ENCODE measurements at places on chromosomes 5 and 9. TPM values are rescaled to one million over a fixed set of nuclear protein-coding genes. Genes with fewer than 3 reads are reported as not detected.

Gene CDO1
- 26.8 TPM for total RNA-seq

GRCh38 chr9:92501671-92502393 is 19.5 kb upstream of the ASPN start:
- peak; percentile 12 for DNase-seq

- no peak for DNase-seq
Observed at GRCh38 chr5:142568283-142568995, 117.5 kb downstream of the FGF1 start.

Gene WWC1
- total RNA-seq = 7.3 TPM

Gene GFPT2
- 7.5 TPM for total RNA-seq

Gene OXCT1
- 32.5 TPM for total RNA-seq

DNA sequence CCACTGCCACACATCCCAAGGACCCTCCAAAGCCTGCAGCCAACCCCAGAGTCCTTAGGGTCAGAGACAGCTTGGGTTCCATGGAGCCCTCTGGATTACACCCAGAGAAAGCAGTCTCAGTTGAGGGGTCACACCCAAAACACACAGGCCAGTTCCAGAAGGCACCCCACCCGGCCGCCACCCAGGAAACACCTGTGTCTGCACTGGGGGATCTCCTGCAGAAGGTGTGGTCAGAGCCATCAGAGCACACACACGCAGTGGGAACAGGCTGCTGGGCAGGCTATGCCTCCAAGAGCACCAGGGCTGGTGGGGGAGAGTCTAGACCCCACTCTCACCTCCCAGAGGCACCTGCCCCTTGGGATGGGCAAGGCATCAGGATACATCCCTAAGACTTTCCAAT is 27.3 kb downstream of the NIPAL4 start:
- no peak for DNase-seq

DNA sequence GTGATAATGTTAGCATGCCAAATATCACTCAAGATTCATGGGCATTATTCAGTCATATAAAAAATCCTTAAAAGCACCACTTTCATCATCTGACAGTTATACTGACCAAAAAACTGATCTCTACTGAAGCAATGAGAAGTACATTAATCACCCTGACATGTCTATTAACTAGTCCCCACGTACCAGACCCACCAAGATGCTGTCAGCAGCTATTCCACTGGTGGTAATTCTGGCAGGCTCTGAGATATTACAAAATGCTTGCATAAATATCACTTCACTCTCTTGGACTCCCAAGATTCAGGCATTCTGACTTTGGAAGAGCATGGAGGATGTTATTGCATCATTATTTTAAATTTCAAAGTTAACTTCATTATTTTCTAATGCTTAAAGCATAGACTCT is 717.0 kb downstream of the DNAH5 start:
- DNase-seq = no peak

GRCh38 chr9:130833031-130833990 is 1.7 kb upstream of the ABL1 start:
- DNase-seq = peak; percentile 30

Gene PJA2
- total RNA-seq = 125 TPM

DNA sequence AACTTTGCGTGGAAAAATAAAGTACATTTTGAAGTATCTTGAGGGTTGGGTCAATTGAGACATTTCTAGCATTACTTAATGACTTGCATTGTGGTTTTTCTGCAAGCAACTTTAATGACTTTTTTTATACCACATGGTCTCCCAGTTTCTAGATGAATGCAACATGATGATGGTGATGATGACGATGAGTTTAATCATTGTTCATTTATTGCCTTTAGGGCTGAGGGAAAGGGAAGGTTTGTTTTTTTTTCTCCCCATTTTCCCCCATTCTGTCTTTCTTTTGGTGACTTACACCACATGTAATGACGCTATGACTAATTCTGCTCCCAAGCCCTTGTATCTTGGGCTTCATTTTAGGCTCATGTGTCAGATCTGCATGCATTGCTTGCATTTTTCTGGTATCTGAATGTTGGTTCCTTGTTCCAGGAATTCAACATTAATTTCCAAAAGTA is 57.7 kb upstream of the NXNL2 start:
- no peak for DNase-seq

Gene ADGRD2
- total RNA-seq = not detected

GRCh38 chr5:123813937-123814624 is 302.1 kb downstream of the CSNK1G3 start:
- peak; percentile 91 for DNase-seq

DNA sequence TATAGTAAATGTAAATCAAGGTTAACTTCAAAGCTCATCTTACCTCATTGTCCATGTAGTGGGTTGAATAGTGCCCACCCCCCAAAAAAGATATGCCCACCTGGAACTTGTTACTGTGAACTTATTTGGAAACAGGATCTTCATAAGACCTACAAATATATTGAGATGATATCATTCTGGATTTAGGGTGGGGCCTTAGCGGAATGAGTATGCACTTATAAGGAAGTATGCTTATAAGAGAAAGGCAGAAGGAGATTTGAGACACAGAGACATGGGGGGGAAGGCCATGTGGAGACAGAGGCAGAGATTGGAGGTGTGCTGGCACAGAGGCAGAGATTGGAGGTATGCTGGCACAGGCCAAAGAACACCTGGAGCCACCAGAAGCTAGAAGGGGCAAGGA is 2.6 kb upstream of the PRRC1 start:
- no peak for DNase-seq

DNA sequence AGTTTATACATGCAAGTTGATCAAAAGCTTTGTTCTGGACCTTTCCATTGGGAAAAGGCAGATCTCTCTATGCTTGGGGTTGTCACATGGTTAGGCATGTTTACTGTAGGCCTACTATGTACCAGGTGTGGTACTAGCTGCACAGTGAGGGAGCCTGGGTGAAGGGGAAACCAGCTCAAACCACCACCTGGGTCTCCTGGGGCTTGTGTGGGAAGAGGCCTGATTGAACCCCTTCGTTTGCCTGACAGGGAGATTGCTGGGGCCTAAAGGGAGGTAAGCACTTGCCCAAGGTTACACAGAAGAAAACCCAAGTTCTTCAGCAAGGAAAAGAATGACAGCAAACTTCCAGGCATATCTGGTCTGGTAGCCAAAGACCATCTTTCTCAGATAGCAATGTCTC is 145.9 kb downstream of the MELK start:
- no peak for DNase-seq

DNA sequence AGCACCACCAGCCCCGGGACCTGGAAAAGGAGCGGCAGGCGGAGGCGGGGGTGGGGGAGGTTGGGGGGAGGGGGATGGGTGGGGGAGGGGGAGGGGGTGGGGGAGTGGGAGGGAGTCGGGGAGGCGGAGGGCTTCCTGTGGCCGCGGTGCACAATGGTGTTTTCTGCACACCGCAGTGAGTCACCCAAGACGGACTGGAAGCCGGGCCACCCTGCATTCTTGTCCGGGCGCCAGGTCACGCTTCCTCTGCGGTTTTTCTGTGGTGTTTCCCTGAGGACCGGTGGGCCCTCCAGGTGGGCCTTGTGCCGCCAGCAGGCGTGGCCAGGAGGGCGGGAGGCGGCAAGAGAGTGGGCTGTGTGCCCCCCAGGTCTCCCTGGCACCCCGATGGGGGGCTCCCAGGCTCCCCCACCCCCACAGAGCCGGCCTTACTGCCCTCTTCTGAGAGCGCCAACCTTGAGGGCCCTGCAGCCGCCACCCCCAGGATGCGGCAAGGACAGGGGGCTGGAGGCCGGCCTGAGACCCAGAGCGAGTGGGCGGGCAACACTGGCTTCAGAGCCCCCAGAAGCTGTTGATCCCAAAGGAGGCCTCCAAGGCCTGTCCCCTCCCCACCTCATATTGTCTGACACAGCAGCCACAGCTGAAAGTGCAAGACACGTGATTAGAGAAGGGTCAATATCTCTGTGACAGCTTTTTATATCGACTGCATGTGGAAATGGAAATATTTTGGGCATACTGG is 11.1 kb downstream of the EXD3 start:
- DNase-seq = no peak

DNA sequence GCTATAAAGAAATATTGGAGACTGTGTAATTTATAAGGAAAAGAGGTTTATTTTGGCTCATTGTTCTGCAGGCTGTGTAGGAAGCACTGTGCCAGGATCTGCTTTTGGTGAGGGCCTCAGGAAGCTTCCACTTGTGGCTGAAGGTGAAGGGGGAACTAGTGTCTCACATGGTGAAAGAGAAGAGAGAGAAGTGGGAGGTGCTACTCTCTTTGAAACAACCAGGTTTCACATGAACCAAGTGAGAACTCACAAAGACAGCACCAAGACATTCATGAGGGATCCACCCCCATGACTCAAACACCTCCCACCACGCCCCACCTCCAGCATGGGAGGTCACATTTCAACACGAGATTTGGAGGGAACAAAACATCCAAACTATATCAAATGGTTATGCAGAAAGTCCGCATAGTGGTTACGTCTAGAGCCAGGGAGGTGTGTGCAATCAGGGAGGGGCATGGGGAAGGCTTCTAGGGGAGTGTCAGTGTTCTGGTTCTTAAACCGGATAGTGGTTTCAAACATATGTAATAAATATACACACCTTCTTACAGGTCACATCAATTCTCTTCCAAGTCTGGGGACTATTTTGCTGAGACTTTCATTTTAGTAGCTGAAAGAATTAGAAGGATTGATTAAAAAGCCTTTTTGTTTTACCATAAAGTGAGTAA is 113.0 kb downstream of the TRIO start:
- no peak for DNase-seq

DNA sequence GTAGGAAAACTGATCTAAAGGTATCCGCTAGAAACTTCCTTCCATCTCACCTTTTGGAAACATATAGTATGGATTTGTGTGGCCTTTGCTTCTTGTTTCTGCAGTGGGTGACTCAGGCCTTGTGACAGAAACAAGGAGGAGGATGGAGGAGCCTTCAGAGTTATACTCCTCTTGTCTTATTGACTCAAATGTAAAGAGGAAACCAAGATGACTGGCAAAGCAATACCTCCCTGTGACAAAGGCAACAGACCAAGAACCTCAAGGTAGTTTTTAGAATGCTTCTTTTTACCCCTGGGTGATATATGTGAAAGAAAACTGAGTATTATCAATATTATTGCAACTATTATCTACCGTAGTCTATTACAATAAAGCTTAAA is 123.3 kb upstream of the SLIT3 start:
- DNase-seq = no peak

DNA sequence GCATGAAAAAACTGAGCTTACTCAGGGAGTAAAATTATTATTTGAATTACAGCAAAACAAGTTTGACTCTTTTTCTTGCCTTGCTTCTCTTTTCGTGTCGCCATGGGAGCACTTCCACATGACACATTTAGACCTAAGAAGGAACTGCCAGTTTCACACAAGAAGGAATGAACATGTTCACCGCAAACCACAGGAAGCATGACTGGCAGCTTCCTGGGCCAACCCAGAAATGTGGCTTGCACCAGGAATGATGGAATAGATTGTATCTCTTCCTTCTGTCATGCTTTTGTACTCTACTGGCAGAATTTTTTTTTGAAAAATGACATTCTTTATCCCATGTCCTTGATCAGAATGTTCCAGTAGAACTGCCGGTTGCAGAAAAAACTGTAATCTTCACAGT is 32.9 kb upstream of the MAN2A1 start:
- DNase-seq = peak; percentile 76

Gene MYO10
- 40.1 TPM for total RNA-seq

DNA sequence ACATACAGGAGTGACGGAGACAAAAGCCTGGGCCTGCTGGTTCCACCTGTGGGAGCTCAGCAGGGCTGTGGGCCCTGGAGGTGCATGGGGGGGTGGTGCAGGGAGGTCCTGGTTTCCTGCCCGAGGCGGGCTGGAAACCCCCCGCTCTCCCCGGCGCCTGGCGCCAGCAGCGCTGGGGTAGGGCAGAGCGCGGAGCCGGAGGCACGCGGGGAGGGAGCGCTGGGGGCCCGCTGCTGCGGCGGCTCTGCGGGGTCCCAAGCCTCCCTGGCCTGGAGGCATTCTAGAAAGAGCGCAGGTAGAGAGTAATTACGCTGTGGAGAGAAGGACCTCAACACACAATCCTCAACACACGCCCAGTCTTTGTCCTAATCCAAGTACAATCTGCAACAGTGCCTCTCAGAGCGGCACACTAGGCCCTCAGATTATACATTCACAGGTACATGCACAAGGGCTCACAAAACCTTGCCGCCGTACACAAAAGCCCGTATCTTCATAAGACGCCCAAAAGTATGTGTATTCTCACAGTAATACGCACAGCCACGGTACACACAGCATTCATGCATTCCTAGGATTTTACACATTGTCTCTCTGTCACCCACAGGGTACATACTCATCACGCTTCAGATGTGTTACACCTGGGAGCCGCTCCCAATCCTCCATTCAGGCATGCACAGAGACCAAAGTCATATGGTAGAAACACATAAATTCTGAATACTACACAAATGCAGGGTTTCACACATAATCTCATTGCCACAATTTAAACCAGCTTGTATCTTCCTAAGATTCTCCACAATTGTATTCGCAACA is 2.1 kb upstream of the HAND1 start:
- DNase-seq = no peak

GRCh38 chr9:101265261-101265660 is 119.5 kb downstream of the BAAT start:
- DNase-seq = no peak

GRCh38 chr5:157820593-157821252 is 38.2 kb downstream of the CLINT1 start:
- peak; percentile 69 for DNase-seq

DNA sequence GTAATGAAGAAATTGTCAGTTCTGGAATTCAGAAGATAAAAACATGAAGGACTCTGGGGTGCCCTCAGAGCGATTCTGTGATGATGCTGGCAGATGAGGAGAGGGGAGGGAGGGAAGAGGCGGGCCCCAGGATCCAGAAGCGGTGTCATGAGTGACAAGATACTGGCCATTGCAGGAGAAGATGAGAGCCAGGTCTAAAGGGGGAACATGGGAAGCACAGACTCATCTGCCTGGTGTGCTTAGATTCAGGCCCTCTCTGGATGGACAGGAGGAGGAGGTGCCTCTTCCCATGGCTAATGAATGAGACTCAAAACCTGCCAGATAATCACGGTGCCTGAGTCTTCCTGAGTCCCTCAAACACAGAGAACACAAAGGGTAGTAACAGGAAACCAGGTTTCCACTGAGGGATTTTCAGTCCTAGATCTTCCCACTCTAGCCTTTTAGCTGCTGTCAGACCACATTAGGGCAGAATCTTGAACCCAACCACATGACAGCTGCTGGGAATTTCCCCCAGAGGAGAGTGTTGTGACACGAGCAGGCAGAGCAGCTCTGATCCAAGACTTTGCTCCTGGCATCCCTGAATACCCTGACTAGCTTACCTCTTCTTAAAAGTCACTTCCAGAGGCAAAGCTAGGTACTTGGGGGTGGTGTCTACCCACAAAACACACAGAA is 28.2 kb upstream of the HSPA9 start:
- DNase-seq = no peak

- DNase-seq = no peak
Observed at GRCh38 chr5:98769959-98770208, 3.6 kb upstream of the RGMB start.

Measured in skin of body (tissue), 3 donors.